Ovary (tissue), 10 donors: ENCODE measurements at places on chromosomes 5 and 9. TPM values are rescaled to one million over a fixed set of nuclear protein-coding genes. Genes with fewer than 3 reads are reported as not detected.

The MYORG gene
- 2.3 TPM for total RNA-seq

The MACIR gene
- total RNA-seq = 5.9 TPM

The RASEF gene
- total RNA-seq = 1.3 TPM

The PCDHGA7 gene
- 8.6 TPM for total RNA-seq

The FAM221B gene
- total RNA-seq = not detected

The TRMT10B gene
- total RNA-seq = 9.9 TPM

The ST8SIA4 gene
- 2.3 TPM for total RNA-seq
